ENCODE measurements at places on chromosomes 4 and X.

GRCh38 chr4:136599890-136600289, 932.4 kb downstream of the PCDH18 start:
- no peak for DNase-seq

GRCh38 chr4:153765894-153766293, 6.1 kb upstream of the RNF175 start:
- DNase-seq = no peak

GRCh38 chr4:60952921-60953320, 247.2 kb upstream of the ADGRL3 start:
- no peak for DNase-seq

DNA sequence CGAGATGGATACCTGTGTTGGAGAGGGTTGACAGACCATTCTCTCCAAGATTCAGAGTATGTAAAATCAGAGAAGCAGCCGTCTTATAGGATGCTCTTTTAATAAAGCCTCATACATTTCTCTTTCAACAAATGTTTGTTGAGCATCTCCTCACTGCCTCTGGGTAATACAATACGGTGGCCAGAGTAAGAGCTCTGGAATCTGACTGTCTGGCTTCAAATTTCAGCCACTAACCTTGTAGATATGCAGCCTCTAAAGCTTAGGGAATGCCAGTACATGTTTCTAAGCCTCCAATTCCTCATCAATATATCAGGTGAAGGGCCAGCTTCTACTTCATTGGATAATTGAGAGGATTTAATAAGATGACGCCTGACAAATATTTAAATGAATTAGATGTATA, 61.3 kb downstream of the CLNK start:
- no peak for DNase-seq

DNA sequence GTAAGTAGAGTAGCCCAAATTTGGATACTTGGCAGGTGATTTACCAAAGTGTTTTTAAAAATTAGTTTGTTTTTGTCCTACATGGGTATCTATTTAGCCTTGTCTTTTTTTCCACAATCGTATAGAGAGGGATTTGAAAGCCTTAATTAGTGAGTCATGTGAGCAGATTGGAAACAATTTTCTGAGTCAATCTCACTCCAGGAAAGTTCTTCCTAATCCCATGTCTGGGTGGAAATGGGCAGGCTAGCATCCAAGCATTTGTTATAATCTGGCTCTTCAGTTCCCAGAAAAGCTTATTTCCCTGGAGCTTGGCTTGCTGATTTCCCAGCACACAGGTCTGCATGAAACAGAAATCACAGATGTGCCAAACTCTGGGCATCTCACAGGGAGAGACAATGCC, 426.9 kb upstream of the BOD1L1 start:
- no peak for DNase-seq

DNA sequence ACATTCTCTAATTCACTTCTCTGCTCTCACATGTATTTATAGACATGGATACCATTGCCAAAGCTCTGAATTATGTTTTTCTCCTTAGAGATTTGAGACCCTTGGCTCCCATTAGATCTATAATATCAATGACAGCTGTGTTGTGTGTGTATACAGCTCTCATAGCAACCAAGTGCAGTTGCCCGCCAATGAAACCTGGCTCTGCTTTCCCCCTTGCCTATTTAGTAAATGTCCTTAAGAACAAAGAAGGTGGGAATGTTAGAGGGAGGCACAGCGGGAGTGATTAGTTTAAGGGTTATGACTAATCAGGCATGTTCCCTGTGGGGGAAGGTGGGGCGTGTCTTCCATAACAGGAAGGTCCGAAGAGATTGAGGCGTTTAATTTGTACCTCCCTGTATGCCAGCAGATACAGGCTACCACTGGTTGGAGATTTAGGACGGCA, 100.5 kb upstream of the TBC1D9 start:
- DNase-seq = peak; percentile 29

DNA sequence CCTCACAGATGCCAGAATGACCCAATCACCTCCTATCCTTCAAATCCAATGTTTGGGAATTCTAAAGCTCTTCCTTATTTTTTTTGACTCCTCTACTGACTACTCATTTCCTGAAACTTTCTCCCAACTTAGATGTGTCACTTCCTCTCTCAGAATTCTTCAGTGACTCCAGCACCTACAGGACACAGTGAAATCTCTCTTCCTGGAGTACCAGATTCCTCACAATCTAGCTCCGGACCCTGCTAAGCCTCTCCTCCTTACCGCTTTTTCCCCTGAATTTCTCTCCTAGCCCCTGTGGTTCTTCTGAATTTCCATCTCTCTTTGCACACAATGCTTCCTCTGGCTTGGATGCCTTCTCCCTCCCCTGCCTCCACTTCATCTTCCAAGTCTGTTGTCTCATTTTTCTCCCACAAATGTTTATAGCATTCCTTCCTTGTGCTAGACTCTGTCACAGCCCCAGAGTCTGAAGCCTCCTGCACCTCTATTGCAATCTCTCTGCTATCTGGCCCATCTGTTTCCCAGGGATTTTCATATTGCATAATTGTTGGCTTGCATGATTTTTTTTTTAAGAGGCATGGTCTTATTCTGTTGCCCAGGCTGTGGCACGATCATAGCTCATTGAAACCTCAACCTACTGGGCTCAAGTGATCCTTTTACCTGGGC, 80.1 kb downstream of the ANAPC4 start:
- DNase-seq = no peak

GRCh38 chr4:163590619-163591264, 96.3 kb downstream of the TMA16 start:
- DNase-seq = no peak

- DNase-seq = no peak
These were observed 160.4 kb downstream of the SLIT2 start for GRCh38 chr4:20412072-20412471.

GRCh38 chr4:6929812-6930464, 20.3 kb downstream of the TBC1D14 start:
- DNase-seq = no peak

GRCh38 chr4:40948014-40948413, 198.3 kb downstream of the NSUN7 start:
- DNase-seq = no peak

GRCh38 chr4:77845400-77845799, 17.2 kb upstream of the MRPL1 start:
- no peak for DNase-seq

DNA sequence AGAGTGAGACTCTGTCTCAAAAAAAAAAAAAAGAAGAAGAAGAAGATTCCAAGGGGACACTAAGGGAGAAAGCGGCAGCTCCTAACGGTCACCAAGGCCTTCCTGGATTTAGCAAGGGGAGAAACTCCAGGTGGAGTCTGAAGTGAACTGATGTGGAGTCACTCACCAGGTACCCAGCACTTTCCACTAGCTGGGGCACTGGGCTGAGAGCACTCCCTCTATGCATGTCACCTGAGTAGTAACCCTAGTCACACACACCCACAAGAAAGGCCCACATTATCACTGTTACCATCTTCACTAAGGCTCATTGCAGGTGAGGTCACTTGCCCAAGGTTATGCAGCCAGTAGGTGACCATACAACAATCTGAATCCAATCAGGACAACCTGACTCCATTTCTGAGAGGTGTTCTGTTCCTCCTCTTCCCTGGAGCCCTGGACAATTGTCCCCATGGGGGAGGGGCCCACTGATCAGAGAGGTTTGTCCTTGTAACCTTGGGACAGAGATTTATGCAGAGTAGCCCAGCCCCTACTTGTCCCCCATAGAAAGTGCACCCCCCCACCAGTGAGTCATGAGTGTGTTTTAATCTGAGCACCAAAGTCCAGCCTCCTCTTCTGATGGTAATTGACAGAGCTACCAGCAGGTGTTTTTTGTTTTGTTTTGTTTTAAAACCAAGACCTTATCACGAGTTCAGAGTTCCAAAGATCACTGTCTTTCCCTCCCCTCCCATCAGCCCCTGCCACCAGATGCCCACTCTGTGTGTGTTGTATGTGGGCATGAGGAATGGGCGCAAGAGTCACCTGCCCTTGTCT, 5.9 kb upstream of the SASH3 start:
- DNase-seq = no peak

DNA sequence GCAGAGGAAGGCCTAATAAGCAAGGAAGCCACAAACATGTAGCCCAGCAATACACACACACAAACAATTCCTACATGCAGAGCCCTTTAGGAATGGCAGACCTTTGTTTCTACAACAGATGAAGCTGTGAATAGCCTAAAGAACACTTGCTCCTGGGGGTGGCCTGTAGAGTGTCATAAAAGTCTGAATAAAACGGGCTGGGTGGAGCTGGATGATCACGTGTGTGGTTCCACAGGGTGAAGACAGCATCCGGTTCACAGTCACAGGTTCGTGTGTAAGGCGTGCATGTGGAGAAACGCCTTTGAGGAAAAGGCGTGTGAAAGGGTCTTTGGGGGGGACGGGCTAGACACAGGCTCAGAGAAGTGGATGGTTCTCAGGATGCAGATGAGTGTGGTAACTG, 156.1 kb downstream of the AFAP1 start:
- DNase-seq = no peak

DNA sequence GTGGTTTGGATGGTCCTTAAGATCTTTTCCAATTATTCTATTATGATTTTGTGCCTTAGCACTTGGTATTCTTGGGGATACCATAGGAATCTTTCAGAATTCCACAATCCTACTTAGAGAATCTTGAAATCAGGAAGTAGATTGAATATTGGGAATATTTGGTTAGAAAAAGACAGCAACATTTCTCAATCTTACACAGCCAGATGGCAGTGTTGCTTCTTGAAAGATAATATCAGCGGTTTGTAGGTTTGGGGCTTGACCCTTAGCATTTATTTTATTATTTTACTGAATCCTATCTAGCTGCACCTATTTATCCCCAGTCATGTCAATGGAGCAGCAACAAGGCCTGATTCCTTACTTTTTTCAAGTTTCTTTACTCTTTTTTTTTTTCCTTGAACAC, 28.6 kb downstream of the MAGEB1 start:
- no peak for DNase-seq

DNA sequence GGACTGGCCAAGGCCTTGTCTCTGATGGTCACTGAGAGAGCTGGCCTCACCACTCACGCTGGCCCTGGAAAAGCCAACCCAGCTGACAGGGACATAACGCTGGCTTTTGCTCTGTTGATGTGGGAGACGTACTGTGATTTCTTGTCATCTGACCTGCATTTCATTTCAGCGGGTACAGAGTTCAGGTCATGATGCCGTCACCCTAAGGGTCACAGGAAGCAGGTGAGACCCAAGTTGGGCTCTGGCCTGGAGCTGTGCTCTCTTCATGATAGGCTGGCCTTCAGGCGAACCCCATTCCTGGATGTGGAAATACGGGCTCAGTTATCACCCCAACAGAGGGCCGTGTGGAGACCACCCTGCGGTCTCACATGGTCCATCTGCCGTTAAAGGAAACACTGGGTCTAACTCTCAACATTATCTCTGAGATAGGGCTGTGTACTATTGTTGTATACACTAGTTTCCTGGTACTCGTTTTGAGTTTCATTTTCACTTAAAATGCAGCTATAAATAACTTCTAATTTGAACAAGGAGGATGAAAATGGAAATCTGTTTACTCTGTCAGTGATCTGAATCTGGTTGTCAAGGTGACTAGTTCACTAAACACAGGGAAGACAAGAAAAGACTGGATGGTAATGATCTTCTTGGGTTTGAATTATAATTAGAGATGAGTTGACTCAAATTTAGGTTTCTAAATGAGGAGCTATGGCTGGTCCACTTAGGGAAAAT, 89.1 kb downstream of the TBC1D9 start:
- no peak for DNase-seq

- DNase-seq = no peak
These were observed 21.9 kb upstream of the P2RY8 start for GRCh38 chrX:1558761-1559468.

DNA sequence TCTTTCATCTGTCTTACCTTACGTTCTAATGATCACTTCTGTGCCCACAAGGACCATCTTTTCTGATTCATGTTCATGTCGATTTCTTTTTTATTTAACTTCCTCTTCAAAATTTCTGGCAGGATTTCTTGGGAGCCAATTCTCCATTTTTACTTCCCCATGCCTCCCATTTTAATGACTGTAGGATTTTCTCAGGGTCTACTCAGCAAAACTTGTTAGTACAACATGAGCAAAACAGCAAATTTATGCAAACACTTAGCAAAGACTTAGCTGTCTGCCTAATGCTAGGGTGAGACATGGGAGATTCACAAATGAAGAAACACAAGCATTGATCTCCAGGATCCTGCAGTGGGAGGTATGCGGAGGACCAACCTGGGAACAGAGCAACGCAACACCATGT, 5.5 kb downstream of the CD38 start:
- no peak for DNase-seq

GRCh38 chrX:78643874-78644273, 15.3 kb downstream of the RTL3 start:
- DNase-seq = no peak

- no peak for DNase-seq
These were observed 44.0 kb downstream of the ZNF518B start for GRCh38 chr4:10413177-10413576.

- no peak for DNase-seq
These were observed 21.1 kb upstream of the SORBS2 start for GRCh38 chr4:185833055-185833598.

DNA sequence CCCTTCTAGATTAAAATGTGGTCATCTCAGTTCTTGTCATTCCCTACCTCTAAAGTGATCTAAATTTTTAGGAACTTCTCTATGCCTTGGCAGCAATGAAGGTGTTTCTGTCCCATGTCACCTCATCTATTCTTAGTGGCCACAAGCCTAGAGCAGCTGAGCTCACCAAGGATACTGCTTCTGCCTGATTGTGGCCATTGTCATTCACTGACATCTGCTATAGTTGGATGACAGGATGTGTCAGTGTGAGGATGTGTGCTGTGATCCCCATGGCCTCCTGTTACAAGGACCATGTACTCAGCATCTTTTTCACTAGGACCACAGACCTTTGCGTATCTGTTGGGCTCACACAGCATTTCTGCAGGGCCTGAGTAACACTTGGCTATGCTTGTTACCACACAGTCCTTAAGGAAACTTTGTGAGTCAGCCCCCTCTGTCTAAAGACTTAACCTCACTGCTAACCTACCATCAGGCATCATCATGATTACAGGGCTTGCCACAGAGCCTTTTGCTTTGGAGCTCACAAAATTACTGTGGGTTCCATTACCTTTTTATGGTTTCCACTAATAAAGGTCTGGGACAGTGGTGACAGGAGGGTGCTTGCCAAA, 421.0 kb downstream of the ADAM29 start:
- no peak for DNase-seq

All from caudate nucleus (tissue), 63 donors.